ENCODE measurements at places on chromosomes 4 and X.
A peak's percentile ranks its signal among the peaks of the same experiment; 100 is the strongest.

GRCh38 chrX:155048977-155049619 lies 21.8 kb downstream of the CMC4 start:
- peak; percentile 42 for DNase-seq

DNA sequence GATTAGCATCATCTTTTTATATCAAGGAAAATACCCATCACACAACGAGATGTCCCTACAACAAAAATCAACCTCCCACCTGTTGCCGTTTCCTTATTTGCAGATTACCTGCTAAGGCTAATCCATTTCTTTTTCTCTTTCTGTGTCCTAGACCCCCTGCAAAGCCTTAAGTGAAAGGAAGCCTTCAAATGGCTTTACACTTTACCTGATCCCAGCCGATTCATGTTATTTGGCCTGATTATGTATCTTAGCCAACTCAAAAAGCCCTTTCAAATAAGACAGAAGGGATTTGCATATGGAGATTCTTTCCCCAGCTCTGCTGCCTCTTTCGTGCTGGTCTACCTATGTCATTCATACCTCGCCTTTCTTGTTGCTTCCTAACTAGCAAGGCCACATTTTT lies 14.4 kb downstream of the ABCG2 start:
- no peak for DNase-seq

DNA sequence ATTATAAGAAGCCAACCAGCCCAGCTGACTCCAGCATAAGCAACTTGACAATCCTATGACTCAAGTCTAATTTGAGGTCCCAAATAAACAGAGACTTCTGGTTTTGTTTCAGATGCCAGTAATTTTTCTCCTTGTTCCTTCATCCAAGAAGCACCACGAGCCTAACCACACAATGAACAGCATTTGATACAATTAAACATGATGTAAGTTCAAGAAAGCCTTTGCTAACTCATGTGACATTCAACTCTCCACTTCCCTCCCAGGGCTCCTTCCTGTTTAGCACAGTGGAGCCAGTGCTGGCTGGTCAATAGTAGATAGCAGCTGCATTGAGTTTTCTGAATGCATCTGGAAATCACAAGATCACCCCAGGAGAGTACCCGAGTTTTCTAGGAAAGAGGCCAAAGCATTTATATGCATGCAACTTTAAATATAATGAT lies 206.3 kb downstream of the ARHGAP24 start:
- peak; percentile 97 for DNase-seq

DNA sequence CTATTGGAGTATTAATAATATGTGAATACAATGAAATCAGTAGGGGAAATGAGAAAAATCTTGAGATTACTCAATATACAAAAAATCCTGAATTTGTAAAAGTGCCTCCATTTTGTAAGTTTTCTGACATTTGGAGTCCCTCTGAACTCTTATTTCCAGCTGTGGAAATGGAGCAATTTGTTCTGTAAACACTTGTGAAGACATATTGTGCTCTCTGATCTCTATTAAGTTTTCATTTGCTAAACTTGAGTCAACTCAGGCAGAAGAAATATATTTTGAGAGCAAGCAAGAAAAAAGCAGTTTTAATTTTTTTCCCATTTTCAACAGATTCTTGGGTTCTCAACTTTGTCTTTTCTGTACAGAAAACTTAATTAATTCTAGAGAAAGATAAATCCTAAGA lies 51.4 kb upstream of the PCDH18 start:
- no peak for DNase-seq

DNA sequence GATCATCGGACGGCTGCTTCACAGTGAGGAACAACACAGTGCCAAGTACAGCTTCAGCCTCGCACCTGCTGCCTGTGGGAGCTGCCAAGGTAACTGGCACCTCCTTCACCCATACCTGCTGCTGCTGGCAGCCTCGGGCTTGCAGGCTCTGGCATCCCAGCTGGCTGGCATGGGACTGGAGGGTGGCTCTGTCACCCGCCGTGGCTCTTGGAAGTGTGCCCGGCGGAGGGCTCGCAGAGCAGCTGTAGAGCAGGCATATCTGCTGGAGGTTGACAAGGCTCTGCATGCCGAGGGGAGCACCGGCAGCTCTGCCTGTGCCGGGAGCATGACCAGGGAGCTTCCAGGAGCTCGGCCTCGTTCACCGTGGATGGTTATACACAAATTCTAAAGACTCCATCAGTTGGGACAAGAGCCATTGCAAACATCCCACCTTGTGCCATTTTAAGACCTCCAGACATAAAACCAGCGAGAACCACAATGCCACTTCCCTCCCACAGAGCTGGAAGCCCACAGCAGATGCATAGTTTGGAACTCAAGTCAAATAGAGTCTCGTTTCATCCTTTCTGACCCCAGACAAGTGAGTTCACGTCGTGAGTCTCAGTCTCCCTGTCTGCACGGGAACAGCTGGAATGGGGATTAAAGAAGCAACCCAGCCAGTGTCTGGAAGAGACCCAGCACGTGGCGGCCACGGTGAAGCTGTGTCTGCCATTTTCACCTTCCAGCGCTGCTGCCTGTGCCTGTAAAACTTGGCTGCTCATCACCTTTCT lies 84.3 kb upstream of the PSAPL1 start:
- DNase-seq = no peak

DNA sequence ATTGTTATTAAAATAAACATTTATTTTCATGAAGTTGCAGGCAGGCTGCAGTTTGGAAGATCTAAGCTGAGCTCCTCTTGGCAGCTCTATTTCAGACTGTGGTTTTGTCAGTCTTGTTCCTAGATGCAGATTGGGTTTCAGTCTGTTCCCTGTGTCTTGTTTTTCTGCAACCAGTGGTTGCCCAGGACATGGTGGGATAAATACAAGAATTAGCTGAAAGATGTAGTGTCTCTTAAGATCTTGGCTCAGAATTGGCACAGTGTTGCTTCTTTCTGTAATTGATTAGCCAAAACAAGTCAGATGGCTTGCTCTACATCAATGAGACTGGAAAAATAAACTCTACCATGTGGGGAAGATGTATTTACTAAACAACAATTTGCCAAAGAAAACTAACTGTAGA lies 283.0 kb upstream of the BOD1L1 start:
- DNase-seq = no peak

- peak; percentile 29 for DNase-seq
These were observed 10.7 kb downstream of the SGMS2 start for GRCh38 chr4:107835406-107835805.

- no peak for DNase-seq
These were observed 53.2 kb downstream of the ATP10D start for GRCh38 chr4:47538111-47538824.

- no peak for DNase-seq
These were observed 590.0 kb downstream of the FSTL5 start for GRCh38 chr4:161573836-161574235.

DNA sequence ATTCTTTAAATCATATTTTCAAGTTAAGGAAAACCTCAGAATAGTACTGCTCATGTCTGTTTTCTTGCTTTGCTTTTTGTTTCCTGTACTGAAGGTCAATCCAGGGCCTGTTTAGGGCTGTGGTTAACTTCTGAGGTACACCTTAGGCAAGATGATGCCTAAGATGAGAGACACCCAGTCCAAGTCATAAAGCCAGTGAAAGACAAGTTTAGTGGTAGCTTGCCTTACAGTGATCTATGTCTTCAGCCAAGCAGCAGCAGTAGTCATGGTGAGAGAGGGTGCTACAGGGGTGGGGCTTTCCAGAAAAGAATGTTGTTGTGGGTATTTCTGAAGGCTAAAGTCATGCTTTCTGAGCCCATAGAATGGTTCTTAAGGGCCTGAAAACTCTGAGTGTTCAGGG lies 173.7 kb downstream of the VSIG4 start:
- DNase-seq = no peak

DNA sequence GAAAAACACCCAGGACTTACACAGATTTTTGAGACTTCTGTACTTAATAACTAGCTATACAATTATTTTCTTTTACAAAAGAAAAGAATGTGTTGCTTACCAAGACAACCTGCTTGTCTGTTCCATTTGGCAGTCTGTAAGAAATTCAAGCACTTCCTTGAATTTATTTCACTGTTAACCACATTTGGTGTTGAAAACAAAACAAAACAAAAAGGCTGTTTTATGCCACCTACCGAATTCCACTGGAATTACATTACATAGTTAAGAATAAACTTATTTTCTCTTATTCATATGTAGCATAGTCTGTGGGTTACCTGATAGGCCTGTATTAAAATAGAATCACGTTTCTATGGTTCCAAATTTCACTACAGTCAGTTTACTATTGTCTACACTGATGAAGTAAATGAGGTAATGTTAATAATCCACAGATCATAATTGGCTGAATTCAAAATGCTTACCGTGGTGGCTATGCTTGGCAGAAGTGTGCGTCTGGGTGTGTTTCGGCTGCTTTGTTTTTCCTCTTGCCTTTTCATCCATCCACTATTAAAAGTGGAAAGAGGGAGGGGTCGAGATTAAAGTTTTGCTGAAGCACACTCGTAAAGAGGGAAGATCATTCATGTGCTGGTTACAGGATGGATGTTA lies at the start of gene TLR1:
TLR1 (minus strand) TSS at position 138 of the 642 bp plus-strand sequence. CDS start 5,960 bp downstream, outside the sequence.
- peak; percentile 71 for DNase-seq

DNA sequence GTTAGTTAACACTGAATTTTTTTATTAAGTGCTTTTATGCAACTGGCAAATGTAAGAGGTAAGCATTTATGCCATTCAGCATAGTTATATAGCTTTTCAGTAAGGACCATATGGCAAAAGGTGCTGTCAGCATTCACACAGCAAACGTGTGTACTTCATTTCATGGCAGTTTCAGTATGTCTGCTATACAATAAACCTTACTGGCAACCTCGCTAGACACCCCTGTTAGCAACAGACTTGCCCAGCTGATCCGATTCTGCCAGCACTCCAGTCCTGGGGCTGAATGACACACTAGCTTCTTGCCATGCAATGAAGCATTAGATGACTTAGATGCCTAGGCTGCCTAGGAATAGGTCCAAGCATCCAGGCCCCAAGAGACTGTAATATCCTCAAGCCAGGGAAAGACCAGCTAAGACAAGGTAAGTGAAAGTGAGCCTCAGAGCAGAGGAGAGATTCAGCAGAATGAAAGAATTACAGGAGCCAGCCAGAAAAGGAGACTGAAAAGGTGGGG lies 47.3 kb upstream of the DOCK11 start:
- no peak for DNase-seq

- no peak for DNase-seq
These were observed 29.0 kb downstream of the REELD1 start for GRCh38 chr4:146243141-146243882.

- no peak for DNase-seq
These were observed 22.6 kb downstream of the UVSSA start for GRCh38 chr4:1369479-1370079.

DNA sequence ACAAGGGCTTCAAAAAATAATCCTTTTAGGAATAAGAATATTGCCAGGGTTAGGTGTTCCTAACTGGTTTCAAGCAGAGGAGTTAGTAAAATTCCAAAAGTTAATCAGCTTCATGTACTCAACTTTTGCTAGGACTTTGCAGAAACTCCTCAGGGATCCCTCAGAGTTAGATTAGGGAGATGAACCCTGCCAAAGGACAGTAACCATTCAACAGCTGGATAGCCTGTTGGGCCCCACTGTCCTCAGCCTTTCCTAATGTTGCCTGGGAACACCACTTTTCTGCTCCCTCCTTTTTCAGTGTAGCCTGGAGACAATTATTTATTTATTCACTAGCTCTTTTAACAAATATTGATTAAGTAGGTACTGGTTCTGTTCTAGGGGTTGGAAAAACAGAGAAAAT lies 53.8 kb downstream of the NFKB1 start:
- DNase-seq = no peak

Measured in H4 (cell line).